Hippocampal formation (tissue), 2 donors: ENCODE measurements at places on chromosomes 5 and 9.

DNA sequence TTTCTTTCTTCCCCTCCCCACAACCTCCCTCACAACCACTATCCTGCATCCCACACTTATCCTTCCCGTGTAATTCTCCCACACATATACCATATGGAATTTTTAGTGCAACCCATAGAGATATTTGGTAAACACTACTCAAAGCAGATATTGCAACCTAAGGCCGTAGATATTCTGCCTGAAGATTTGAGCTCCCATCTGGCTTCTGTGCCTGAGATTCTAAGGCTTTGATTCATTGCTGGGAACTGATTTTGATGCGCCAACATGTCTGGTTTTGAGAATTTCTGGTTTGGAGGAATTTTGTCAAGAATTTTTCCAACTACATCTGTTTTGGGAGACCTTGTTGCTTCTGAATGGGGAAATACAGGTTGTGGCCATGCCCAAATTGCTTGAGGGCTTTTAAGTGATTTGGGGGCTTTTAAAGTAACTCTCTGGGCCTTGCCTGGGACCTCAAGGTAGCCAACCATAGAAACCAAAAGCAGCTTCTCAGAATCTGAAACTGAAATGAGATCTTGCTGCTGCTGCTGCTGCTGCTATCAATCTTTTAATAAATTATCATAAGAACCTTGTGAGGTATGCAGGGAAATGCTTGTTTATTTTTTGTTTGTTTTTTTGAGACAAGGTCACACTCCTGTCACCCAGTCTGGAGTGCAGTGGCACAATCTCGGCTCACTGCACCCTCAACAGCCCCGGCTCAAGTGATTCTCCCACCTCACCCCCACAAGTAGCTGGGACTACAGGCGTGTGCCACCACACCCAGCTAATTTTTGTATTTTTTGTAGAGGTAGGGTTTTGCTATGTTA lies 36.2 kb downstream of the PLAC8L1 start:
- DNase-seq = no peak

GRCh38 chr5:96476654-96477053 lies 43.6 kb upstream of the PCSK1 start:
- no peak for DNase-seq

GRCh38 chr5:145854651-145855258 lies 18.1 kb downstream of the GRXCR2 start:
- no peak for DNase-seq

GRCh38 chr5:123448017-123448617 lies 24.9 kb upstream of the CEP120 start:
- DNase-seq = no peak

DNA sequence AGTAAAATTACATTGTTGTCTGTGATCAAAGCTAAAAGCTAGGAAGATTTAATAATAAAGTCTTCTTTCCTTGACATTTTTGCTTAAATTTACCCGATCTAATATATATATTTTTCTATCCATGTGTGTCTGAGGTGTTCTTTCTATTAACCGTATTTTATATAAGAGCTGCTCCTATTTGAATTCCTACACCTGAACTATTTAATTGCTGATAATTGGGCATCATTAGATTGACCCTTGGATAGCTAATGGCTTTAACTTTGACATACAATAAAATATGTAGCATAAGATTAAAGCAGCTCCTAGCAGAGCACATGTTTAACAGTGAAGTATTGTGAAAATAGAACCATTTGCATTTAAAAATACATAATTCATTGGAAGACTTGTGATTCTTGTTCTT lies 792.7 kb downstream of the MAT2B start:
- no peak for DNase-seq

DNA sequence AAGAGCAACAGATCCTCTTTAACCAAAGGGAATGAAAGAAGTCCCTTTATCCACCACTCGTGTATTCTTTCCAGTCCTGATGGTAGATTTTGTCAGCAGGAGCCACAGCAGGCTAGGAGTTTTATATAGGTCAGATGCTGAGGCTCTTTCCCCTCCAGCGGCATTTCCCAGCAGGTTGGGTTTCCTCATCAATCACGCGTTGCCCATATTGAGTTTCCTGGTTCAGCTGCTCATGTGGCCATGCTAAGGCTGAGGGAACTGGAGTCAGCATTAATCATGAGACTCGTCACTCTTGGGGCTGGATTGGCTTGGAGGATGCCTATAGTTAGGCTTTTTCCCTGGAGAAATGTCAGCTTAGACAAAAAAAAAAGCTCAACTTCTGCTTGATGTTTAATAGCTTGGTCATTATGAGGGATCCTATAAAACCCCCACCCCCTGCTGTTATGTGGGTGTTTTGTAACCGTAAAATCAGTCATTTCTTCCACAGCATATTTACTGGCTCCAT lies 193.4 kb upstream of the GAS1 start:
- DNase-seq = no peak

DNA sequence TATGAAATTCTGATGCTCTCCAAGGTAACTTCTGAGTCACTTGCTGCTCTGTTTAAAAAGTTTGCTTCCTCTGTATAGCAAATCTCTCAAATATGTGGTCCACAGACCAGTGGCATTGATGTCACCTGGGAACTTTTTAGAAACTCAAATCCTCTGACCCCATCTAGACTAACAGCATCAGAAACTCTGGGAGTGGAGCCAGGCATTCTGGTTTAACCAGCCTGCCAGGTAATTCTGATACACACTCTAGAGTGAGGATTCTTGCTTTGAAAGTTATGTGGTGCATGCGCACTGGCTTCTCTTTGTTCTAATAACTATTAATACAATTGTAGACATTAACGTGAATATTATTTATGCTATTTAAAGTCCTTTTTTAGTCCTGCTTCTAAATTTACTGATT lies 298.1 kb downstream of the SLF1 start:
- DNase-seq = no peak

- no peak for DNase-seq
Measured at GRCh38 chr5:127425037-127425436, 92.4 kb upstream of the PRRC1 start.
